Naive B cell (primary cell): ENCODE measurements at places on chromosomes 1 and 21. TPM values are rescaled to one million over a fixed set of nuclear protein-coding genes. Genes with fewer than 3 reads are reported as not detected.

Gene RGS5
- polyA plus RNA-seq = 1.4 TPM

Gene TMEM50A
- polyA plus RNA-seq = 124 TPM

Gene AADACL3
- not detected for polyA plus RNA-seq

Gene UBE2U
- polyA plus RNA-seq = not detected

Gene FLG2
- polyA plus RNA-seq = not detected

Gene G0S2
- polyA plus RNA-seq = 4.7 TPM

Gene C1QC
- not detected for polyA plus RNA-seq

Gene FNDC5
- polyA plus RNA-seq = not detected

Gene CFHR2
- not detected for polyA plus RNA-seq

Gene SPRR2F
- polyA plus RNA-seq = not detected

Gene NBPF4
- polyA plus RNA-seq = not detected

Gene ADGRL2
- not detected for polyA plus RNA-seq

Gene LCK
- polyA plus RNA-seq = 59.3 TPM

Gene ATP1A4
- polyA plus RNA-seq = not detected

Gene FGR
- 197 TPM for polyA plus RNA-seq

Gene GOLT1A
- polyA plus RNA-seq = not detected

Gene GABPA
- 16.3 TPM for polyA plus RNA-seq

Gene PRKACB
- polyA plus RNA-seq = 63.3 TPM

Gene MUL1
- 45.3 TPM for polyA plus RNA-seq

Gene NEXN
- 3.4 TPM for polyA plus RNA-seq

Gene FCAMR
- polyA plus RNA-seq = not detected

Gene KIF17
- not detected for polyA plus RNA-seq

Gene WNT2B
- 0.20 TPM for polyA plus RNA-seq

Gene CACNA1S
- not detected for polyA plus RNA-seq

Gene A3GALT2
- not detected for polyA plus RNA-seq

Gene PLPPR5
- not detected for polyA plus RNA-seq

Gene EVA1C
- 0.57 TPM for polyA plus RNA-seq

Gene FOXD3
- polyA plus RNA-seq = not detected

Gene WASF2
- polyA plus RNA-seq = 121 TPM

Gene PTGFR
- not detected for polyA plus RNA-seq

Gene EDARADD
- not detected for polyA plus RNA-seq

Gene MYBPH
- not detected for polyA plus RNA-seq

Gene ESPN
- polyA plus RNA-seq = not detected

Gene ELF3
- polyA plus RNA-seq = not detected

Gene CYP2J2
- 1.2 TPM for polyA plus RNA-seq

Gene OLIG2
- polyA plus RNA-seq = not detected

Gene ZBTB21
- polyA plus RNA-seq = 17.1 TPM

Gene REN
- not detected for polyA plus RNA-seq

Gene IARS2
- polyA plus RNA-seq = 56.2 TPM

Gene IGSF3
- not detected for polyA plus RNA-seq

Gene HUNK
- not detected for polyA plus RNA-seq

Gene PLEKHA6
- polyA plus RNA-seq = 0.09 TPM

Gene S100A1
- not detected for polyA plus RNA-seq

Gene GRIK3
- not detected for polyA plus RNA-seq

Gene CLIC4
- polyA plus RNA-seq = 76.7 TPM

Gene GUCA2A
- polyA plus RNA-seq = not detected

Gene PADI2
- polyA plus RNA-seq = not detected
